ENCODE measurements at places on chromosomes 2 and 18.

DNA sequence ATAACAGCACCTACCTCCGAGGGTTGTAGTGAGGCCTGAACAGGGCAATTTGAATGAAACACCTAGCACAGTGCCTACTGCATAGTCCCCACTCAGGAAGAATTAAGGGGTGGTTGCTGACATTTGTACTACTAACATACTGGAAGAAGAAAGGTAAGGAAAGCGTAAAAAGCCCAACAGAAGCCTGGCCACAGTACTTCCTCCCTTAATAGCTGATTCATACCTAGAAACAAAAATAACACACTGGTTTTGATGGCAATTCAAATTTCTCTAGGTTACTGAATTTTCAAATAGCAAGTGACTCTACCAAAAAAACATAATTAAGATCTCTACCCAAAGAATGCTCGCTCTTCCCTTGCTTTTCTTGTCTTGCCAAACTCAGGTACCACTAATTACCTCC is 16.2 kb downstream of the SUCLG1 start:
- DNase-seq: no peak

GRCh38 chr2:64779117-64779690 is 125.5 kb upstream of the SERTAD2 start:
- peak; percentile 14 for DNase-seq

DNA sequence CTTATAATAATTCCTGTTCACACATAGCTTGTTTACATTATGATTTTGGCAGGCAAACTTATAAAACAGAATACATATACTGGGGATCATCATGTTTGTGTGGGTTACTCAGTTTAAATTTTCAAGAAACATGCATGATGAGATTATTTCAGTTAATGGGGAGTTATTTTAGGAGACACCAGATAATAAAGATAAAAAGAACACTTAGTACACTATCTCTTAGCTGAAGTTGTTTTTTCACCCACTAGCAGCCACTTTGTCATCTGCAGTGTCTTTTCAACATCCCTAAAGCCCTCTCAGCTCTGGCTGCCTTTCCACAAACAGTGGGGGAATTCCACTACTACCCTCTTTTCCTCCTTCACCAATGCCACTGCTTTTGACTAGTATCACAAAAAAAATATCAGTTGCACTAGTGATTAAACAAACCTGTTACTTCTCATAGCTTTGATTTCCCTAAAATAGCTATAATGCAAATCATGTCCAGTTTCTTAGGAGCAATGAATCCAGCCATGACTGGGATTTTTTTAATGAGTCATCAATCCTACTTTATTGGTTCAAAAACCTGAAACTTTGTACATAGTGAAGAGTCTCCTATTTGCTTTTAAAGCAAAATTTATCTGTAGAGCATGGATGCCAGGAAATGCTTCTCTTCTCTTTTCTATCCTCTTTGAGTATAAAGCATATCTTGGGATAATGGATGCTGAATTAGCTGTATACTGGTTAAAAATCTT is 156.7 kb upstream of the TFPI start:
- DNase-seq: no peak

DNA sequence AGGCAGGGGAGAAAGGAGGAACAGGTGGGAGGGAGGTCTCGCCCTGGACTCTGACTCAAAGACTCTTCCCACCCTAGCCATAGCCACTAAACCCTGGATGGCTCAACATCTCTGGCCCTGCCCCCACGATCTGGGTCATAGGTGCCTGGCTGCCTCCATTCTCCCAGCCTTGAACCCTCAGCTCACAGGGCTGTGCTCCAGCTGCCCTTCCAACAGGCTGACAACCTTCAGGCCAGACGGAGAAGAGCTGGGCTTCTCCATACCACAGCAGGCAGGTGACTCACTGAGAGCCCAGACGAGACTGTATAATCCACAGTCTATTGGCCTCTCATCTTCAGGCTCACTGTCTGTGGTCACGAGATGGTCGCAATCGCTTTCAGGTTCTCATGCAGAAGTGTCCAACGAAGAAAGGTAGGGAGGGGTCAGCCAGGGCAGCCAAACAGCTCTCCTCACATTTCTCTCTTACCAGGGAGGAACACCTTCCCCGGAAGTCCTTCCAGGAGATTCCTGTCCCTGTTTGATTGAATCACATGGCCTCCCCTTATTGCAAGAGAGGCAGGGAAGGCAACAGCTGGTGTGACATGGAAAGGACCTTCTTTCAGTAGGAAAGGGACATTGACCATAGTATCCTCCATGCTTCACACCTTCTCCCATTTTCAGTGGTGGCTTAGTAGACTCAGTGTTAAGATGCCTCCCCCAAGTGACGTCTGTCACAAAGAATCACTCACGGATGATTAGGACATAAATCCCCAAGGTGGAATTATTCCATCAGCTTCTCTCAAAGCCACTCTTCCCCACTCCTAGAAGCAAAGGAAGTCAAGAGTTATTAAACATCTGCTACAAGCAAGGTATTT is 100.1 kb downstream of the MRO start:
- DNase-seq: no peak

- no peak for DNase-seq
Observed at GRCh38 chr2:231523451-231524285, 6.6 kb downstream of the NMUR1 start.

- no peak for DNase-seq
Observed at GRCh38 chr2:213545481-213545880, 261.2 kb downstream of the SPAG16 start.

GRCh38 chr2:166013878-166014277 is 60.3 kb upstream of the TTC21B start:
- no peak for DNase-seq

GRCh38 chr2:102137138-102137537 is 5.4 kb upstream of the IL1R1 start:
- DNase-seq: no peak

DNA sequence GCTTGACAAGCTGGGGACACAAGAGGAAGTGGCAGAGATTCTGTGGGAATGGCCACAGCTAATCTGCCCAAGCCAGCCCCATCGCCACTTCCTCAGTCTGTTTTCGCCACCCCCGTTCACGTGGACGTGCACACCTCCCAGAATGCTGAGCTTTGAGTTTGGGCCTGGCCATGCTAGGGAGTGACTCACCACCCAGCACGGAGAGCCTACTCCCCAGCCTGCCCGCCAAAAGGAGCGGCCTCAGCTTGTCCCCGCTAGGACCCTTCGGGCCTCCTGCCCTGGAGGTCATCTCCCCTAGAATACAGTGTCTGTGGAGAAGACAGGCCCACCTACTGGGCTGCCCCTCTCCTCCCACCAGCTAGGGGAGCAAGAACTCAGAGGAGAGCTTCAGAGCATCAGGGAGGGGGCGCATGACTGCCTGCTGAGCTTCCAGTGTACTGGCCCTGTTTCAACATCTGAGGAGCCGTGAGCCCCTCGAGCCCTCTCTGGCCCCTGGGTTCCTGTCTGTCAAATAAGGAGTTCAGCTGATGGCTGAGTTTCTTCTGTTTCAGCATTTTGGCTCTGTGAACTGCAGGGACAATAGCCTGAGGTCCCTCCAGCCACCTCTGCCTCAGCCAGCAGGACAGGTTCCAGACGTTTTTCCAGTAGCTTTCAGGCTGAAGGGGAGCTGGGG is 5.1 kb downstream of the SLC35F6 start:
- peak; percentile 27 for DNase-seq

DNA sequence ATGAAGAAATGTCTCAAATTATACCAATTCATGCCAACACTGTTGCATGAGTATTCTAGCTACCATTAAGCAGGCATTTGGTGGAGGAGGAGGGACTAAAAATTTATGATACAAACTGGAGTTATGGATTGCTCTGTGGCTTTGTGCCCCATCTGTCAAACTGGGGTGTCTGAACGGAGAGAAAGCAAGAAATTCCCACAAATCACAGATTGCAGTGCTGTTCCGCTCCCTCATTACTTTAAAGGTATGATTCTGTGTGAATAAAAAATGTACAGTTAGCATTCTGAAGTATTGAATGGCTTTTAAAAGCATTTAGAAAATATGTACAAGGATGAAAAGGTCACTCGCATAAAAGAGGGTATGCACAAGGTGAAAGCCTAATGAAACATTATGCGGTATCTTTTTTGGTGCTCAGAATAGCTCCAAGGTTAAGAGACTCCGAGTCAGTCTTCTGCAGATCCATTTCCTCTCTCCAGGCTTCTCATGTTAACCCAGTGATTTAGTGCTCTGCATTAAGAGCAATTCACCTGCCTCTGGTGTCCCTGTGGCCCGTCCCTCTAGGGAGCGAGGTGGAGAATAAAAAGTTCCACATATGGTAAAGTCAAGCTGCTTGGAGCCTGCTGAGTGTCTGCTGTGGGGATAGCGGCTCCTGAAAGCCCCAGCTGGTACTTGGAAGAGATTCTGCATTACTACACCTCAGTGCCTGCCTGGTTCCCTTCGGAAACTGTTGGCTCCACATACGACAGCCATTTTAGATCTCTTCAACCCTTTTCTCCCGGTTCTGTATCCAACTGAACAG is 184.2 kb downstream of the ZNF521 start:
- no peak for DNase-seq

- DNase-seq: no peak
Observed at GRCh38 chr2:218033590-218034496, 31.0 kb upstream of the TNS1 start.

- DNase-seq: no peak
Observed at GRCh38 chr2:101147971-101148370, 3.2 kb downstream of the TBC1D8 start.

DNA sequence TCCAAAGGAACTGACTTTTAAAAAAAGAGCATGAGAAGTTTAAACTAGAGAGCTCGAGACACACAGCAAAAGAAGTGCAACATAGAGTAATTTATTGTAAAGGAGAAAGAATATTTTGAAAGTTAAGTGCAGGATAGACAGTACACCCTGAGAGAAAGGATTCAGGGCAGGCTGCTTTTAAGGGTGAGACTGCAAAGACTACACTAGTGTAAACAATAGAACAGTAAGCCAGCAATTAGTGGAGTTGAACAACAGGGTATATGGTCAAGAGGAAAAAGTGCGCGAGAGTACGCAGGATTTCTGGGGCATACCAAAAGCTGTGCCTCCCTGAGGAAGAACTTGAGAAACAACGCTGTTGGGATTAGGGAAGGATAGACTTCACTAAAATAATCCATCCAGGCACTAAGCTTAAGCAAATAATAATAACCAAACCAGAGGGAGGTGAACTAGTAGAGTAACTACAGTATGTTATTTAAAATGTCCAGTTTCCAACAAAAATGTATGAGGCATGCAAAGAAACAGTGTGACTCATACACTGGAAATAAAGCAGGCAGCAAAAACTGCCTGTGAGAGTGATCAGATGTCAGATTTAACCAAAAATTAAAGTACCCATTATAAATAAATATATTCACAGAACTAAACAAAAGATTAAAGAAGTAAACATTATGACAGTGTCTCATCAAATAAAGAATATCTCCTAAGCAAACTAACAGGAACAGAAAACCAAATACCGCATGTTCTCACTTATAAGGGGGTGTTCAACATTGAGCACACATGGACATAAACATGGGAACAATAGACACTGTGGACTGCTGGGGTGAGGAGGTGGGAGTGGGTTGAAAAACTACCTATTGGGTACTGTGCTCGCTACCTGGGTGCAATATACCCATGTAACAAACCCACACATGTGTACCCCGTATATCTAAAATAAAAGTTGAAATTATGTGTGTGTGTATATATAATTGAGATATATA is 40.5 kb upstream of the EMILIN2 start:
- peak; percentile 18 for DNase-seq

GRCh38 chr2:75174981-75175380 is 24.3 kb downstream of the TACR1 start:
- no peak for DNase-seq

- no peak for DNase-seq
Observed at GRCh38 chr2:30665761-30666265, 141.4 kb downstream of the CAPN13 start.

DNA sequence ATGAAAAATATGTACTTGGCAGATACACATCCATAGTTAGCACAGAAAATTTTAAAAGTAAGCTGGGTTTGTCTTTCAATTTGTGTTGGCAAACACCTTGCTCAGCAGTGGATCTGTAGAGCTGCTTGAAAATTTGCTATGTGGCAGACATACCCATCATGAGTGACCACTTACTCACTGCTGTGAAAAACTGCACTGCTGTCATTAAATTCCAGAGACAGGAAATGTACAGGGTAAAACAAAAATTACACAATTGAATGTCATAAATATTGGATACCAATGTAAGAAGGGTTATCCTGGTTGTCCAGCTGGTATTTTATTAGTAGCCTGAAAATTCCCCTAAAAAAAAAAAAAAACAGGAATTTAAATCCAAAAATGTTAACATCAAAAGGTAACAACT is 24.5 kb downstream of the NIF3L1 start:
- no peak for DNase-seq

- DNase-seq: no peak
Observed at GRCh38 chr2:147364597-147364996, 480.2 kb upstream of the ACVR2A start.

Data from fibroblast of the conjunctiva (primary cell).